ENCODE measurements at places on chromosomes 7 and 10. TPM values are rescaled to one million over a fixed set of nuclear protein-coding genes. Genes with fewer than 3 reads are reported as not detected.

Gene RPEL1
- not detected for total RNA-seq

Gene EPHB6
- 0.18 TPM for total RNA-seq

GRCh38 chr7:37927773-37928444, 7.5 kb downstream of the EPDR1 start:
- no peak for DNase-seq

DNA sequence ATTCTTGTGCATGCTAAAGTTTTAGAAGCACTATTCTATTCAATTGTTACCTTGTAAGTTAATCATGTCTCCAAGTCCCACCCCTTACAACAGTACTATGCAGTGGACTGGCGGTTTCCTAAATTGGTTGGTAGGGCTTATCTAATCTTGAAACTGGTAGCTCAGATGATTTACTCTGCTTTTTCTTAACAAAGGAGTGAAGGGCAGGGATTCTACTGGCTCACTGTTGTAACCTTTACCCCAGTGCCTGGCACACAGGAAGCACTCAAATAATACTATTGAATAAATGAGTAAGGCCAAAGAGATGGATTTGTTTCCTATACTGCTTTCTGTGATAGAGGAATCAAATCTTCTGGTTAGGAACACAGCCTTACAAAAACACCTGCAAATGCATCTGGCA, 46.0 kb upstream of the CYCS start:
- DNase-seq, result no peak

GRCh38 chr7:135801877-135802276, 53.3 kb upstream of the FAM180A start:
- no peak for DNase-seq

DNA sequence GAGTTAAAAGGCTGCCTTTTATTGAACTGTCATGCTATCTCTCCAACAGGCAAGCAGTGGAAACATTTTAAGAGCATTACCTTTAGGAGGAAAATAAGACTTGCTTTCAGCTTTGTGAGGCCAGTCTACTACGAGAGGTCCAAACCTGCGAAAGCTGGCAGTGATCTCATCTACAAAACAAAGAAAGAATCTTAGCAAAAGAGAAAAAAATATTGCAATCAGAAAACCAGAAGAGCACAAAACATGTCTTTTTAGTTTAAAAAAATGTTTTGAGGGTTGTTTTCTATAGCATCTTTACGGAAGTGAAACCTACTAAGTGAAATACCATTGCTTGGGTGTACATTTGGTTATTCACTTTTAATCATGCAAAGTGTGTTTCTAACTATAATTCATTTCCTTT, 147.9 kb downstream of the CPEB3 start:
- no peak for DNase-seq

DNA sequence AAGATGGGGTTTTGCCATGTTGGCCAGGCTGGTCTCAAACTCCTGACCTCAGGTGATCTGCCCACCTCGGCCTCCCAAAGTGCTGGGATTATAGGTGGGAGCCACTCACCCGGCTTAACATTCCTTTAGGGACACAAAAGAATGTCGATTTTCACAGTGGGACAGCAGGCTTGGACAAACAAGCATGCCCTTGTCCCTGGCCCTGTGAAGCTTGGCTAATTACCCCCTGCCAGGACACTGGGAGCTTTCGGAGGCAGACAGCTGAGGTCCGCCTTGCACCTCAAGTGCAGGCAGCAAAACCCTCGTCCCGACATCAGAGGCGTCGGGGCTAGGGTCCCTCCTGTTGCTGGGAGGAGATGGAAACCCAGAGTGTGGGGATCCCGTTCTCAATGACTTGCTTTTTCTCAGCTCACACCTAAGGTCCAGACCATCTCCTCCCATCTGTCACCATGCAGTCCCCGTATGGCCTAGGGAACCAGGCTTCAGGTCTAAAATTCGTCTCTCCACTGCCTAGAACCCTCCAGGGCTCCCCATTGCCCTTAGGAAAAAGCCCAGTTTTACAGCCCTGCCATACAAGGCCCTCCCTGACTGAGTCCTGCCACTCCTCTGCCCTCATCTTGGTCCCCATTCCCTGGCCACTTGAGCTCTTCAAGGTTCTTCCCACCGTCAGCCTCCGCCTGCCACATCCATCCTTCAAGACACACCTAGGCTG, 6.3 kb upstream of the CLIP2 start:
- DNase-seq, result no peak

Data from HFFc6 (cell line).